Lower leg skin (tissue), 4 donors: ENCODE measurements at places on chromosomes 16 and 17.

DNA sequence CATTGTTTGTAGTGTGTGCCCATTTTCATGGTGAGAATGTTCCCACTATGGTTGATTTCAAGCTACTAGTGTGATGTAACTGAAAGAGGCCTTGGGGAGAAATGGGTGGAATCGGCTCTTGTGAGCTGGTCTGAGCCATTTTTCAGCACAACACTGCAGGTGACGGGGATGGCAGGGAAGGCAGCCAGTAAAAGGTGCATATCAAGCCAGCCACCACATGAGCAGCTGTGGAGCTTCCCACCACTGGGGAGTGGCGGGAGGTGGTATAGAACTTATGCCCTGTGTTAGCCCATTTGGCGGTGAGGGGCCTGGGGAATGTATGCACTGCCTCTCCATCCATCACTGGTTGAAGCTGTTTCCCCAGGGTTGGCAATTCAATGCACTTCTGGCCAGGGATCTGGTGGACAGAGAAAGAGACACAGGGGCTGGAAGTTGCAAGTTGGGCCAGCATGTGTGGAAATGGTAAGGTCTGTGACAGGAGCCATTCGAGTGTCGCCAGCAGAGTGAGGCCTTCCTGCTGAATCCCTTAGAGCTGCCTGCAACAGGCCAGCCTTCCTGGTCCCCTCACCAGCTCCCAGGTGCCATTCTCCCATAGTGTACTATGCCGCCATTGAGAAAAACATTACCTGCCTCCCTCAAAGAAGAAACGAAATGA is 31.7 kb upstream of the BRD7 start:
- peak; percentile 6 for DNase-seq

DNA sequence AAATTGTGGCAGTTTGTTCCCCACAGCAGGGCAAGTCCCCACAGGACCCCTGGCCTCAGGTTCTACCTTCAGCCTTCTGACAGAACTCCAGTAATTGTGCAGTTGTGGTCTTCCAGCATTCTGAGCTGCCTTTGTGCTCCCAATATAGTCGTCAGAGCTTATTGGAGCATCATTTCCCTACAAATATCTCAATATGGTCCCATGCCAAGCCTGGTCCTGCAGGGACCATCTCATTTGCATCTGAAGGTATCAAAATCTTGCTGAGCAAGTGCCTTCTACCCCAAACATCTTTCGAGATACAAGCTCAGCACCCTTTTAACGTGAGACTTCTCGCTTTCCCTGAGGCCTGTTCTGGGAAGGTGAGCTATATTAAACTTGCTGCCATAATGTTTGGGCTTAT is 333.9 kb upstream of the CDH11 start:
- no peak for DNase-seq

- DNase-seq = peak; percentile 55
Measured at GRCh38 chr17:29179232-29180033, 765 bp downstream of the MYO18A start.

DNA sequence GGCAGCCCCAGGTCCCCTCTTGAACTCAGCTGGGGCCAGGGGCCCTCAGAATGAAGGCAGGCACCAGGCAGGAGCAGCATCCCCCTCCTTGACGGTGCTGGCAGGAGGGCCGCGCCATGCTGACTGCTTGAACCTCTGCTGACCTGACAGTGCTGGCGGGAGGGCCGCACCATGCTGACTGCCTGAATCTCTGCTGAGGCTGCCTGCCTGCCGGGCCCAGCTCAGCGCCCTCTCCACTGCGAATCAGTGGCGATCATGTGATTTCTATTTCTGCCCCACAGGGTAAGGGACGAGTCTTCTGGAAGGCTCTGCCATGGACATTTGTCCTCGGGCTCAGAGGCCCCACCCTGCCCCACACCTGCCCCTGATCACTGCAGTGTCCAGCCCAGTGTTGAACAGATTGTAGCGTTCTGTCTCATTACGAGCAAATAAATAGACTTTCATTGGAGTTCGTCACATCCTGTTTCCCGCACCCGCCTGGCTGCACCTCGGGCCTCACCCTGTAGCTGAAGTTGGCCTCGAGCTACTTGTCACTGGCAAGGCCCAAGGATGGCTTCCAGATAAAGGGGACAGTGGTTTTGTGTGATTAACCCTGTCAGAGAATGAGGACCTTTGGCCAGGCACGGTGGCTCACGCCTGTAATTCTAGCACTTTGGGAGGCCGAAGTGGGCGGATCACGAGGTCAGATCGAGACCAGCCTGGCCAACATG is 8.6 kb downstream of the C16orf90 start:
- DNase-seq = no peak

- no peak for DNase-seq
Measured at GRCh38 chr16:88499292-88499691, 46.2 kb downstream of the ZFPM1 start.

DNA sequence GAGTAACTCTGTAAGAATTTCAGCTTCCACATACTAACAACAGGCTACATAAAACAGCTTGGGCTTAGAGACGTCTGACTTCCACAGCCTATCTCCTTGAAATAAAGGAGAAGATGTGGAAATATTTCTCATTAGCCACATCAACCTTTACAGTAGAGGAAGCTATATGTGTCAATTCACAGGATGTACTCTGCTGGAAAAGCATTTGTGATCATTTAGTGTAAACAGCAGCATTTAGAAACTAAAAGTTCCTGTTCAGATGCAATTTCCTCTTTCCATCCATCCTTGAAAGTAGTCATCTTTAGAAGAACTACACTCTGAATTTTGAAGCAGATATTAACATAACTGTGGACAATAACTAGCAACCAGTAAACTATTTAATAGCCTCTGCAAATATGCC is 46.2 kb downstream of the XPO6 start:
- no peak for DNase-seq

GRCh38 chr17:79331492-79331891 is 256.9 kb downstream of the ENGASE start:
- no peak for DNase-seq

GRCh38 chr17:28112606-28113005 is 70.1 kb downstream of the NLK start:
- no peak for DNase-seq

DNA sequence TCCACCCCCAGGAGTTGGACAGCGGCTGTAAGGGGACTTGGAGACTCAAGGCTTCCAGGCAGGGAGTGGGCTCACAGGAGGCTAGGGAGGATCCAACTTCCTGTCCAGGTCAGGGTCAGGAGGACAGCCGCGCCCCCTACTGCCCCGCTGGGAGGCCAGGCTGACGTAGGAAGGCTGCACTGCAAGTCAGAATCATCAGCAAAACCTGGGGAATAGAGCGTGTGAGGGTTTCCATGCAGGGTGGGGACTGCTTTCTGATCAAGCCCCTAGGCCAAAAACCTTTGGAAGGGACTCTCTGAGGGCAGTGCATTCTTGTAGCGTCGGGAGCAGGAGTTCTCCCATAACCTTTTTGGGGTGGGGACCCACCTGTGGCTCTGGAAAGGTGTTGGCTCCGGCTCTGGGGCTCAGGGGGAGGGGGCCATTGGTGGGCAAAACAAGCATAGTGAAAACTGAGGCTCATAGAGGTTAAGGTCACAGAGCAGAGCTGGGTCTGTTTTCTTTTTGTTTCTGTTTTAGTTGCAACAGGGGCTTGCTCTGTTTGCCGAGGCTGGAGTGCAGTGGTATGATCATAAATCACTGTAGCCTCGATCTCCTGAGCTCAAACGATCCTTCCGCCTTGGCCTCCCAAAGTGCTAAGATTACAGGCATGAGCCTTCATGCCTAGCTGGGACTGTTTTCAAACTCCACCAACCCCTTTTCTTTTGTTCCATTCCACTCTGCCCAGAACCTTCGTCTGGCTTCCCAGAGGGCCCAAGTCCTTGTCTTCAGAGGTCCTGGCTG is 22.1 kb downstream of the RAI1 start:
- no peak for DNase-seq

GRCh38 chr16:9077091-9077809 is 14.2 kb upstream of the HAPSTR1 start:
- no peak for DNase-seq

DNA sequence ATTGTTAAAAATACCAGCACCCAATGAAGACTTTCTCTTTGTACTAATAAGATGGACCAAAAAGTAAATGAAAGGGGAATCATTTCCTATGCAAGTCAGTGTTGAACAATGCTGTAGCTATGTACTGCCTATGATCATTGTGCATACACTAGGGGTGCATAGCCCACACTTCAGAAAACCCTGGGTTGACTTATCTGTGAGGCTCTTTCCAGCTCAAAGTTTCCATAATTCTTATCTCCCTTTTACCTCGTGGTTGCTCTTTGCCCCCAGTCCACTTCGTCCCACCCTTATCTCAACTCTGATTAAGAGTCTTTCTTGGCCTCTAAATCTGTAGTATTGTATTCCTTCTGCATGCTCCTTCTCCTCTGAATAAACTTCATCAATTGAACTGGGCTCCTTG is 336.8 kb downstream of the SHISA9 start:
- DNase-seq = no peak

DNA sequence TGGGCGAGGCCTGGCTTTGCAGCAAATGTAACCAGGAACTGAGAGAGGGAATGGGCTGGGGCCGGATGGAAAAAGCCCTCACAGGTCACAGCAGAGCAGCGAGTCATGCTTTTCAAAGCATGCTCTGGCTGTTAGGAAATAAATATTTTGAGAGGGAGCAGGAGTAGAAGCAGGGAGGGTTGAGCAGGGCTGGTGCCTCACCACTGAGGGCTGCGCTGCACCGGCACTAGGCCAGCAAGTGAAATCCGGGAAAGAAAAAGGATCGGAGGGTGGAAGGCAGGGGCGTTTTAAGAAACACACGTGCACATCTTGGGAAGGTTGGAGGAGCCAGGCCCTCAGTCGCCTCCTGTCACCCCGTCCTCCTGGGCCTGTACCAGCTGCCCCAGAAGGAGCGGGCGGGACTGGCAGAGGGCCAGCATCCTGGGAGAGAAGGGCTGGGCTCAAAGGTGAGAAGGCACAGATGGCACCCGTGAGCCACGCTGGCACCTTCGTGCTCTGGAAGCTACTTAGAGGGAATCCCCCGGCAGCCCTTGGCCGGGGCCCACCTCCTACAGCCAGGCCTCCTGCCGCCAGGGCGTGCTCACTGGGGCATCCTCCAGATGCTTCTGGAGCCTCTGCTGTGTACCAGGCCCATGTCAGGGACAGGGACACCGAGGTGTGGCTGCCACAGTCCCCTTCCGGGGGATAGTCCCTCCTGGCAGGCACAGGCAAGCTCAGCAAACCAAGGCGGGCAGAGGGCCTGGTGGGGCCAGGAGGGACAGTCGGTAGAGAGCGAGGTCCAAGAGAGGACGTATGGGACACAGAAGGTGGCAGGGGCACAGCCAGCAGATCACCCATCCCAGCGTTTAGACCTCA is 71.5 kb upstream of the PLCG2 start:
- no peak for DNase-seq

GRCh38 chr17:19363460-19364035 is 1.0 kb upstream of the B9D1 start:
- no peak for DNase-seq

DNA sequence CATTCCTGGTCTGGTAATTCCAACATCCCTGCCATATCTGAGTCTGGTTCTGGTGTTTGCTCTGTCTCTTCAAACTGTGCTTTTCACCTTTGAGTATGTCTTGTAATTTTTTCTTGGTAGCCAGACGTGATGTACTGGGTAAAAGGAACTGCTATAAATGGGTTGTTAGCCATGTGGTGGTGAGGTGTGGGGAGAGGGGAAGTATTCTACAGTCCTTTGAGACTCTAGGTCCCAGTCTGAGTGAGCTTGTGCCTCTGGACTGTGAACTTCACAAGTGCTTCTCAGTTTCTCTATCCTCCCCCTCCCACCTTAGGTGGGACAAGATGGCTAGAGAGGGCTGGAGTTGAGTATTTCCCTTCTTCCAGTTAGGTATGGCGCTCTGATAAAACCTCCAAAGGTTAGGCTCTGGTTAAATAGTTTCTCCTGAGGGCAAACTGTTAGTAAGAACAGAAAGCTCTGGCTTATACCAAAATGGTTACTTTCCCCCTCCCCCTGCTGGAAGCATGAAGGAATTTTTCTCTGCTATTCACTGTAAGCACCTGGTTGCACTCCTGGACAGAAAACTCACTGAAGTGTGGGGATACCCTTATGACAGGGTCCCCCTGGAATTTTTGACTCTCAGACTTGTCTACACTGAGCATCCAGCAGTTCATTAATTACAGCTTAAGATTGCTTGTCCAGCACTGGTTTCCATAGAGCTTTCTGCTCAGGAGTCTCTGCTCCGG is 87.8 kb downstream of the MARCHF10 start:
- no peak for DNase-seq

GRCh38 chr17:80818871-80819270 is 172.8 kb upstream of the CHMP6 start:
- DNase-seq = peak; percentile 40

GRCh38 chr17:77248216-77249114 is 107.7 kb downstream of the SEC14L1 start:
- no peak for DNase-seq

- DNase-seq = no peak
Measured at GRCh38 chr16:85663891-85664321, 24.8 kb downstream of the GINS2 start.

GRCh38 chr16:51276336-51276735 is 125.3 kb upstream of the SALL1 start:
- DNase-seq = peak; percentile 18

DNA sequence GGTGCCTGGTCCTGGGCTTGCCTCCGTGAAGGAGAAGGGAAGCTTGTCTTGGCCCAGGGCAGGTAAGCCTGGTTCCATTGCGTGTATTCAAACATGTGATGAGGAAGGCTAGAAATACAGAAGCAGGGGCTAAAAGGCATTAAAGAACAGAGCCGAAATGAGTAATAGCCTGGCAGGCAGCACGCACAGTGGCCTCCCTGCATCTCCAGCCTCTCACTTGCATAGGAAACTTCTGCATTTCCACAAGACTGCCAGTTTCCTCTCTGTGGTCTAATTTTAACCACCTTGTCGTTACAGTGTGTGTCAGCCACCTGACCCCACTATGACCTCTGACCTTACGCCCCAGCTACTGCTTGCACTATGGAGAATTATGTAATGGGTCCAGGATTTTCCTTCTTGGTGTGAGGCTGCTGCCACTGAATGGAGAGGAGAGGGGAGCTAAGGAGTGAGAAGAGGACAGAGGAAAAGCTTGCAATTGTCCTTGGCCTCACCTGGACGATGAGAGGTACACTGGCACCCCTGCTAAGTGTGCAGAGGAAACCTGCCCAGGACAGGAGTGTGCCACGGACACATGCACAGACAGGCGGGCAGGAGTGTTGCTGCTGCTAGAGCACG is 32.8 kb downstream of the HIC1 start:
- no peak for DNase-seq

- no peak for DNase-seq
Measured at GRCh38 chr16:20674684-20675487, 22.6 kb downstream of the ACSM1 start.

- no peak for DNase-seq
Measured at GRCh38 chr17:50653738-50654137, 19.1 kb downstream of the ABCC3 start.
